ENCODE measurements at places on chromosomes 16 and 17. TPM values are rescaled to one million over a fixed set of nuclear protein-coding genes. Genes with fewer than 3 reads are reported as not detected.
A peak's percentile ranks its signal among the peaks of the same experiment; 100 is the strongest.

TSPOAP1 gene
- 34.2 TPM for polyA plus RNA-seq

TPSD1 gene
- polyA plus RNA-seq, result not detected

- DNase-seq, result no peak
These were observed 9.1 kb downstream of the CEP20 start for GRCh38 chr16:15879255-15879811.

- DNase-seq, result no peak
These were observed 55.7 kb downstream of the PAFAH1B1 start for GRCh38 chr17:2649191-2649590.

DNA sequence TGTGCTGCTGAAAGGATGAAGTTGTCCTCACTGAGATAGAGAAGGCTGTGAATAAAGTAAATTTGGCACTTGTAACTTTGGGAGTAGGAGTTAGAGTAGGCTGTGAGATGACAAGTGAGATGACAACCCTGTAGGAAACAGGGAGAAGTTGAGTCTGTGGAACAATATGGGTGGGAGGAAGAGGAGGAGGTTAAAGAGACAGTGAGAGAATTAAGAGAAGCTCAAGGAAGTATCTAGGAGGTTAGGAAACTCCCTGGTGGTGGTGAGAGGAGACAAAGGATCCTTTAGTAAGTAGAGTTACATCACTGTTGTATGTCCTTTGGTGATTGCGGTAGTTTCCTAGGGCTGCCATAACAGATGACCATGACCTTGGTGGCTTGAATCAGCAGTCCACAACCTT lies 10.7 kb upstream of the HSD17B2 start:
- no peak for DNase-seq

DNA sequence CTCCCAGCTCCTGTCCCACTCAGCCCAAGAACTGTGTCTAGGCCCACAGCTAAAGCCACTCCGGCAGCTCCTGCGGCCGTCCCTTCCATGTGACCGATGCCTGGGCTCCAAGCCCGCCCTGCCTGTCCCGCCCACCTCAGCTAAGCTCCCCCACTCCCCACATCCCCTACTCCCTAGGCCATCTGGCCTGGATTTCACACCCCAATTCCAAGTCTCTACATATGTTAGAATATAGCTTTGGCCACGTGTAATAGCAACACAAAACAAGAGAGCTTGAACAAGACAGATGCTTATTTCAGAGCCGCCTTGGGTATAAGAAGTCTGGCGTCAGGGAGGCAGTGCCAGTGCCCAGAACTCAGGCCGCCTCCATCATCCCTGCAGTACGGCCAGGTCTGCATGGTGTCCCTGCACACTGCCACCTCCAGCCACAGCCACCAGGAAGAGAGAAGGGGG lies 30.0 kb upstream of the USP22 start:
- DNase-seq, result no peak

- DNase-seq, result no peak
These were observed 29.5 kb downstream of the WWOX start for GRCh38 chr16:78128913-78129312.

DNA sequence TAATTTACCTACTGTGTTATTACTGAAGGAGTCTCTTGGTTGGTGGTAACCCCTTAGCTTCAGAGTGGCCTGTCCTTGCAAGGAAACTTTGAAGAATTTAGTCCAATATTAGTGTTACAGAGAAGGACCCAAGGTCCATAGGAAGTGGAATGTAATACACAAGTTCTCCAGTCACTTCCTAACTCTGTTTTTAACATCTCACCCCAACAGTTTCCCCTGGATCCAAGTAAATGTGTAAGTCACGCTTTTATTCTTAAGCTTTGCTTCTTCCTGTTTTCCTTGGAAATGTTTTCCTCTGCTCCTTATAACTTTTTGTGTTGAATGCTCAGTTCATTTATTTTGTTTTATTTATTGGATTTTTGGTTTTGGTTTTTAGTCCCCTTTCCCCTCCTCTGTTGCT lies 25.9 kb upstream of the RPRML start:
- DNase-seq, result no peak

- DNase-seq, result no peak
These were observed 27.2 kb upstream of the TOB1 start for GRCh38 chr17:50893183-50893993.

DNA sequence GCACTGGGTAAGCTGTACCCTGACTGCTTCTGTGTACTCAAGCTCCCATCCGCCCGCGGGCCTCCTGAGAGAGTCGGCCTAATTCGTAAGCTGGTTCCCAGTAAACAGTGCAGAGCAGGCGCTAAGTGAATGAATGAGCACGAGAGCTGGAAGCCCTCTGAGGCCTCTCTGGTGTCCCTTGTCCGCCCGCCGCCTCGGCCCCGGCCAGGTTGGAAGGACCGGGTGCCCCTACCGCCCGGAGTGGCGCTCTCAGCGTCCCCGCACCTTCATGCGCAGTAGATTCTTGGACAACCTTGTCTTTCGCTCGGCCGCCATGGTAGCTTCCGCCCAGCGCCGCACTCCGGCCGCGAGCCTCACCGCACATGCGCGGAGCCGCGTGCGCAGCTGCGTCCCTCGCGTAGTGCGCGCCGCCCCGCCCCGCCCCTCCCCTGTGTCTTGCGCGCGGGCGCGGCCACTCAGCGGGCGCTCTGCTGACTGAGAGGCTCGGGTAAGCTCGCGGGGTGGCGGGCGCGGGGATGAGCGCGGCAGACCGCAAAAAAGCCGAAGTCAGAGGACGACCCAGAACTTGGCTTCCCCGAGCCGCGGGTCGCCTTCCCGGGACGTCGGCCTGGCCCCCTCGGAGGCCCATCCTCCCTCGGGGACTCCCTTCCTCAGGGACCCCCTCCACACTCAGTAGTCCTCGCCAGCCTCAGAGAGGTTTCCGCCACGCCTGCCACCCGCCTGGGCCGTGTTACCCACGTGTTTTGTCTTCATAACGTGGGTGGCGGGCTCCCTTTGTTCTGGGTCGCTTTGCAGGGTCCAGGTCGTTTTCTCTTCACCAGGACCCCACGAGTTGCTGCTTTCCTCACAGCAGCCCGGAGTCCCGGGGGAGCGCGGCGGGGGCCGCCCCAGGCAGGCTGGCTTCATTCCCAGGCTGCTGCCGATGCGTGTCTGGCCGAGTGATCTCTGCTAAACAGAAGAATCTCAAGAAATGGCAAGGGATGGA lies at the start of gene MPHOSPH6:
Gene MPHOSPH6, minus strand, starts transcription at position 364 of the 985 bp plus-strand sequence. Its CDS starts 49 bp downstream, at position 315.
- DNase-seq, result peak; percentile 75

CIBAR2 gene
- 0.52 TPM for polyA plus RNA-seq

DNA sequence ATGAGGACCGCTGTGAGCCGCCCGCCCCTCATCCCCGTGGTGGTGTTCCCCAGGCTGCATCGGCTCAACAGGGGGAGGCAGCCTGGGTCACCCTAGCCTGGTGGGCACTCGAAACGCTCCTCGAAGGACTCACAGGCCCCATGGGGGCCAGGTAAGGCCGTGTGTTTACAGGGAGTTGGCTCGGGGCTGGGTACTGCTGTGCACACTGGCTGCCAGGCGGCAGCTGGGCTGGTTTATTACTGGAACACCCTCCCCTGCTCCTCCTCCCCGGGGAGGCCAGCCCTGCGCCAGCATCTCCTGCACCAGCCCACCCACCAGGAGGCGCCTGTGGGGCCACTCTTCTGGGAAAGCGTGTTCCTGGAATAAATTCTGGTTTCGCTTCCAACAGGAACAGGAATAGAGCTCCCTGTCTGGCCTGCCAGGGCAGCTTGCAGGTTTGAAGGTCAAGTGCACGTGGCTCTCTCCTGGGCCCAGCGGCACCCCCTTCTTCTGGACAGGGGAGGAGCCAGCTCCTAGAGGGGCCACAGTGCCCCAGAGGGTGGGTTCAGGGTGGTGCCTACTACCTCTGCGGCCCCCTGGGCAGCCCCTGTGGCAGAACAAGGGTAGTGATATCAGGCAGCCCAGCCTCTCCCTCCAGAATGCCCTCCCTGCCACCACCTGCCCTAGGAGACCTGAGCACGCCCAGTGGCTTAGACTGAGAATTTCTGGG lies 11.3 kb downstream of the MCRIP1 start:
- no peak for DNase-seq

DNA sequence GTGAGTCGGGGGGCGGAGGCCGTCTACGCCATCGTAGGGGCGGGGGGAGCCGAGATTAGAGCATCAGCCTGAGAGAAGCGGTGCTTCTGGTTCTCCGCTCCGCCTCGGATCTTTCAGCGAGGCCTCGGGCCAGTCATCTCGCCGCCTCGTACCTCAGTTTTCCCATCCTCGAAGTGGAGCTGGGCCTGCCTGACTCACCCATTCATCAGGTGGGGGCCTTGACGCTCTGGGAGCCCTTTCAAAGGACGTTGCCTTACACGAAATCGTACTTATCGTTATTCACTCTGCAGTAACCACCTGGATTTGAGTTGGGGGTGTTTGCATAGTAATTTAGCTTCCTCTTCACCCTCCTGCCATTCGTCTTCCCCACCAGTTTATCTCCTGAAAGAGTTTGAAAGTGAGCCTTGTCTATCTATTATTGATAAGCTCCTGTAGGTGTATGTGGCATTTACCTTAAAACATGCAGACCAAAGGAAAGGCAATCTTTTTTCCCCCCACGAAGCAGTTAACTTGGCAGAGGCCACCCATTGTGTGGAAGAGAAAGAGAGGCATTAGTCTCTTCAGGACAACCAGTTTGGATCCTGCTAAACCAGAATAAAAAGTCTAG lies 674 bp downstream of the TAF15 start:
- DNase-seq, result no peak

- DNase-seq, result no peak
These were observed 8.6 kb upstream of the ACSF3 start for GRCh38 chr16:89084814-89085612.

CEP112 gene
- 14.2 TPM for polyA plus RNA-seq

GALNS gene
- polyA plus RNA-seq, result 19.2 TPM

NPTX1 gene
- polyA plus RNA-seq, result 1.3 TPM

DNA sequence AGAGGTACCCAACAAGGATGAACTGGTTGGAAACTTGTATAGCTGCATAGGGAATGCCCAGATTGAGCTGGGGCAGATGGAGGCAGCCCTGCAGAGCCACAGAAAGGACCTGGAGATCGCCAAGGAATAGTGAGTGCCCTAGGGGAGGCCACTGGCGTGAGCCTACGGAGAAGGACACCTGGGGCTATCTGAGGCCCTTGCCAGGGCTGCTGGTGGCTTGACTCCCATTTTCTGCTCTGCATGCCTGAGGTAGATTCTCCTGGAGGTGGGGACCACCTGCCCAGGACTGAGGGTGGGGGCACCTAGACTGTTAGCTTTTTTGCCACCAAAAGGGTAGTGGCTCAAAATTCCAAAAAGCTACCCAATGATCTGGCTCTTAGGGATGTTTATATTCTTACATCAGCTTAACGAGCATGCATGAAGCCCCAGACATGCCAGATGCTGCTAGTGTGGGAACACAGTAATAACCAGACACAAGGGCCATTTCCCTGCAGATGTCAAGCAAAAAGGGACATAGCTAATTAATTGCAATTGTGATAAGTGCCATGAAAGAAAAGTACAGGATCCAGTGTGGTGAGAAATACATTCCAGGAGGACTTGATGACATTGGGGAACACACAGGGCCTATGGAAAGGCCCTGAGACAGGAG lies 8.8 kb downstream of the ODAD4 start:
- DNase-seq, result no peak

GRCh38 chr16:67697422-67698185 lies 21.5 kb downstream of the GFOD2 start:
- DNase-seq, result no peak

- no peak for DNase-seq
These were observed 1.9 kb upstream of the UTP6 start for GRCh38 chr17:31903401-31903800.

DNA sequence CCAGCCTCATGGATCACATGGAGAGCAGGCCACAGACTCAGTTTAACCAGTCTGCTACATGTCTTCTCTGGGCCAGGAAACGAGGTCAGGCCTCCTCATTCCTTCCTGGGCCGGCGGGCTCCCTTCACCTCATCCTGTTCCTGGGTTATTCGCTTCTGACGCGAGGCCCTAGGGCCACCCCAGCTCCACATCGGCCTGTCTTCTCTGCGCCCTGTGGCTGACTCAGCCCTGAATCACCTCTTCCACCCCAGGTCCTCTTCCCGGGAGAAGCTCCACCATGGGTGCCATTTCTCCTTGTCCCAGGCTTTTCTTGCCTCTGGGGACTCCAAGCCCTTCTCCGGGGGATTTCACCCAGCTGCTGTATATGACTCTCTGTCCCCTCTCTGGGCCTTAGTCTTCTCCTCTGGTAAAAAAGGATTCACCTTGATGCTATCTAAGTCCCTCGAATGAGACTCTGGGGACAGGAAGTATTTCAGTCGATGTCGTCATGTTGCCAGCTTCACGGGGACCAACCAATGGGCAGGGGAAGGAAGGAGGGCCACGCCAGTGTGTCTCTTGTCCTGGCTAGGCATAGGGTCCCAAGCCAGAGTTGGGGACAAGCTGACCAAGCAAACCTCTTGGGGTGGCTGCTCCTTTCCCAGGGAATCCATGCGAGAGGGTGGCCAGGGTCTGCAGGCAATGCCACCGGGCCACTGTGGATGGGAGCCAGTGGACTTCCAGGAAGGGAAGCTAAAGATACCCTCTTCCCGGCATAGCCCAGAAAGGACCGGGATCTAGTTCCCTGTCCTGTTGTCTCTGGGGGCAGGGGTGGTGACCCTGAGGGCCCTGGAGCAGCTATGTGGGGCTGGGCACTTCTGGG lies 58.7 kb downstream of the SOCS3 start:
- DNase-seq, result no peak

DNA sequence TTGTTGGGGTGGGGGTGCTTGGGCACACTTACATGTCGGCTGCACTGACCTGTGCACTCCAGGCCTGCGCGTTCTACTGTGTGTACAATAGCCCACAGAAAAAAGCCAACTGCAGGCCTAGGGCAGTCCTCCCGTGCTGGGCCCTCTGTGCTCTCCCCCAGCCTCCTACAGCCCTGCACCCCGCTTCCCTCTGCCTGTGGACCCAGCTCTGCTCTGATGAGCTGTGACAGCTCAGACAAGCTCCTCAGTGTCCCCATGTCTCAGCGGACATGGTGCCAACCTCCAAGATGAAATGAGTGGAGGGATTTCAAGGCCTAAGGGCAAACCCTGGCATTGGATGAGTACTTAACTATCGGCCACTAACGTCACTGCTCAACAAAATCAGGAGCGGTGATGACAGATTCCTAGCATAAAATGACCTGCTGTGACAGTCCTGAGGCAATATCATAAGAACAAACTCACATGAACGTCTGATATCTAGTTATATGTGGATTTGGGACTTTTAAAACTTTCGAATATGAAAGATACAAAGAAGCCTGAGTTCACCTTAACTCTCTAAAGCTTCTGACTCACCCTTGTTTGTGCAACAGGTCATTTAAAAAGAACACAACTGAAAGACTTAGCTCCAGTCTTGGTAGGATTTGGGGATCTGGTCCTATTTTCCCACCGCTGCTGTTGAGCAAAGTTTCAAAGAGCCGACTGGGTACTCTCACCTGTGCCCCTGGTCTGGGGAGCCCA lies 34.7 kb downstream of the CCDC57 start:
- no peak for DNase-seq
